ENCODE measurements at places on chromosomes 13 and 19.

DNA sequence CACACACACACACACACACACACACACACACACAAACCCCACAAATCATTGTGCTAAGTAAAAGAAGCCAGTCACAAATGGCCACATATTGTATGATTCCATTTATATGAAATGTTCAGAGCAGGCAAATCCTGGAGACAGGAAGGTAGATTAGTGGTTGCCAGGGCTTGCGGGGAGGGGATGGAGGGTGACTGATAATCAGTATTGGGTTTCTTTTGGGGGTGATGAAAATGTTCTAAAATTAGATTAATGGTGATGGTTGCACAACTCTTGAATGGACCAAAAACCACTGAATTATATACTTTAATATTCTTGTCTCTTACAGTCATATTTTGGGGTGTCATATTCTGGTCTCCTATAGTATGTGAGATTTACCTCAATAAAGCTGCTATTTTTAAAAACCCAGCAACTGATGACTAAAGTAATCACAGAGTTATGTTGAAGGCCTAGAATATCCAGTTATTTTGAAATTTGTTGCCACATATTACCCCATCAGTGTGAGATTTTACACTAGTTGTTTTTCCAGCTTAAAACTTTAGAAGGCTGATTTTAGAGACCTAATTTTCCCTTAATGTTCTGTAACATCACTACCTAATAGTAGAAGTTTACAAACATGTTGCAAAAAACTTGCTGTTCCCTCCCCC, 20.3 kb downstream of the FLT1 start:
- DNase-seq, result no peak

DNA sequence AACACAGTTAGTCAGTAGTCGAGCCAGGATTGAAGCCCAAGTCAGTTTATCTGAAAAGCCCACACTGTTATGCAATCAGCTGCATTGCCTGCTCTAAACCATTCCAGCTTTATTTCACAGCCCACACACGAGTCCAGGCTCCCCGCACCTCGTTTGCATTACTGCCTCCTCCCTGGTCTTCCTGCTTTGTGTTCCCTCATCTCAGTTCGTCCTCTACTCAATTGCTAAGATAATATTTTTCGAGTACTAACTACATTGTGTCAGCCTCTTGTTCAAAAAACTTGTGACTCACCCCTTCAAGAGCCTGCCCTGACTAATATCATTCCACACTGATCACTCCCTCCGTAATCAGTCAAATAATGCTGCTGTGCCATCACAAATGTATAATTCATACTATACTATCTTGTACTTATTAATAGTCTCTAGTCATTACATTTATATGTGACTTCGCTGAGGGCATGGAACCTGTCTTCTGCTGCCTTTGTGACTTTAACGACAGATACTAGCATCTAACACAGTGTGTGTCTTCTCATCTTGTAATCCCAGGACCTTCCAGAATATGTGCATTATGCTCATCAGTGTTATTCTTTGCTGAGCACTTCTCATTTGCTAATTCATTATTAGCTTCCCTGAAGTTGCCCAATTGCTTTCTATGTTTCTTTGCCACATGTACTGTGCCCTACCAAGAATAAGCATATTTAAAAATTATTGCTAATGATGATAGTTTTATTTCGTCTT, 26.2 kb upstream of the WDFY2 start:
- DNase-seq, result no peak

GRCh38 chr13:98144801-98145350, 2.0 kb downstream of the FARP1 start:
- peak; percentile 34 for DNase-seq

DNA sequence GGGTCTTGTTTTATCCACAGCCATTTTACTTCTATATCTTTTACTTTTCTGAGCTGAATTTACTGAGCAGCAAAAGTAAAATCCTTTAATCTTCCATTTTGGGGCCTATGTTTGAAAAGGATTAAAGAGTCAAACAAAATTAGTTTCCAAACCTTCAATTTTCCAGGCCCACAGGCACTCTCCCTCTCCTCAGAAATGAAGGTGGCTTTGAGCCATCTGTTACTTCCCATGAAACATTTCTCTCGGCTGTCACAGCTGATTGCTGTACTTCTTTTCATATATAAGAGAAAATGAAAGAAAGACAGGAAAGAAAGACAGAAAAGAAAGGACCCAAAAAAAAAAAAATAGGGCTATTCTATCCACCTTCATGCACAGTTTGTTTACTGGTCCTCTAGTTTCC, 194.9 kb downstream of the LACC1 start:
- no peak for DNase-seq

- DNase-seq, result no peak
These were observed 932 bp upstream of the TRAPPC2B start for GRCh38 chr19:57362419-57362818.

DNA sequence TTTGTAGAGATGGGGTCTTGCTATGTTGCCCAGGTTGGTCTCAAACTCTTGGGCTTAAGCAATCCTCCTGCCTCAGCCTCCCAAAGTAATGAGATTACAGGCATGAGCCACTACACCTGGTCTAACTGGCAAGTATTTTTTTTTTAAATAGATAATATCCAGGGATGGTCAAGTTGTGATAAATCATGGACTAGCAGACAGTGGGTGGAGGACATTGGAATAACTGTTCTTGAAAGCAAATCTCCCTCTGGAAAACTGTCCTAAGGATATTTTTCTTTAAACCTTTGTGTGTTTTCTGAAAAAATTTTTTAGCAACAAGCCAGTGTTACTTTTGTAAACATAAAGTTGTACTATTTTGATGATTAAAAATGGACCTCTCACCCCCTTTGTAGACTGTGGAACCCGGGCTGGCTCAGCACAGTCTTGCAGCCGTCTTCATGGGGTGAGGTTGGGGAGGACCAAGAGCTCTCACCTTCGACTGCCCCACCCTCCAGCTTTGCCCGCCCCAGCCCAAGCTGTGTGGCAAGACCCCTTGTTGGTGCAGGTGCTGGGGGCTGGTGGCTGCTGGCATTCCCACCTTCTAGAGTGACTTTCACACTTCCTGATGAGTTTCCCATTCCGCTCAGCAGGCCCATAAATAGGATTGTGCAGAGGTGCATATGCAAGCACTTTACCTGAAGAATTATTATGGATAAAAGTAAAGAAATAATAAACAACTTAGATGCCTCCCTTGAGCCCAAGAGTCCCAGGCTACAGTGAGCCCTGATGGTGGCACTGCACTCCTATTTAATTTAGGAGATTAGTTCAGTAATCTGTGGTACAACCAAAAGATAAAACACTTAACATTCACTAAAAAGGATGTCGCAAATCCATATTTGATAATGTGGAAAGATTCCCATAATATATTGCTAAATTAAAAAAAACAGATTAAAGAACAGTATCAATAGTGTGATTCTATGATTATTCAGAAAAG, 107.3 kb downstream of the GADD45B start:
- DNase-seq, result no peak

GRCh38 chr19:50977626-50978025, 6.1 kb downstream of the KLK7 start:
- DNase-seq, result no peak

GRCh38 chr13:112790735-112791641, 101.2 kb downstream of the ATP11A start:
- no peak for DNase-seq

GRCh38 chr19:30217461-30217860, 154.7 kb upstream of the ZNF536 start:
- DNase-seq, result no peak

DNA sequence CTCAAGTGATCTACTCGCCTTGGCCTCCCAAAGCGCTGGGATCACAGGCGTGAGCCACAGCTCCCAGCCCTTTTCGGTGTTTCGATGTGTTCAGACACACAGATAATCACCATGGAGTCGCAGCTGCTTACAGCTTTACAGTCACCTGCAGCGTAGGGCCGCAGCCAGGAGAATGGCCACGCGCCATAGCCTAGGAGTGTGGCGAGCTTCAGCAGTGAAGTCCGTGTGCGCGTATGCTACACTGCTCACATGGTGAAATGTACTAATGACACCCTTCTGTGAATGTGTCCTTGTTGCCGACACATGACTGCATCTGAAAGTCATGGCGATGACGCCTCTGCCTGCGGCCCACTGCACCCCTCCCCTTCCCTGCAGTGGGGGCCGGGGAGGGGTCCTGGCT, 23.6 kb downstream of the AP3D1 start:
- DNase-seq, result no peak

DNA sequence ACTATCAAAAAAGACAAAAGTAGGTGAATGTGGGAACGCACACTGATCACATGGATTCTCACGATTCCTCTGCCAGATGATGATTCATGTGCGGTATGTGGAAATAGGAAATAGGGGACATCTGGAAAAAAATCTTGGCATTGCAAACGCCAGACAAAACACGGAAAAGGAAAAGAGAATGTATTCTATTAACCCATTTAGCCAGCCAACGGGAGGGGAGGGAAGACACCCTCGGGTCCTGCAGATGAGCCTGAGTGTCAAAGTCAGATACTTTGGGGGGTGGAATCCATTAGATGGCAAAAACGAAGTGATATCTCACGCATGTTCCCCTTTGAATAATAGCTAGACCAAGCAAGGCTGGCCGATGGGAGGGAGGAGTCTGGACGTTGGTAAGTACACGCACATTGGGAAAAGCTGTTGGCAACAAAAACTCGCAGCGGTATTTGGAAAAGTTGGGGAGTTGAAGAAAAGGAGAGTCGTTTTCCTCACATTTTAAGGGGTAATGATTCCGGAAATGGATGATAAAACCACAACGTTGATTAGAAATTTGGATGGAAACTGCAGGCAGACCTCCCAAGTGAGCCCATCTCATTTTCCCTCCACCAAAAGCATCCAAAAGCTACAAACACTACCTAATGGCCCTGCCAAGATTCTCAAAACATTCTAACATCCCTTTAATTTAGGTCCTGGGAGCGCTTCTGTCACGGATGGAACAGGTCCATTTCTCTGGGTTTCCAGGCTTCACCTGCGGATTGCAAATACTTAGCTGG, 73.6 kb downstream of the COL4A1 start:
- DNase-seq, result no peak

GRCh38 chr19:55581145-55581822, 636 bp upstream of the ZNF579 start:
- peak; percentile 46 for DNase-seq

- DNase-seq, result no peak
These were observed 8.9 kb downstream of the ZNF805 start for GRCh38 chr19:57249329-57249728.

GRCh38 chr19:368630-369024, 24.0 kb upstream of the MIER2 start:
- no peak for DNase-seq

DNA sequence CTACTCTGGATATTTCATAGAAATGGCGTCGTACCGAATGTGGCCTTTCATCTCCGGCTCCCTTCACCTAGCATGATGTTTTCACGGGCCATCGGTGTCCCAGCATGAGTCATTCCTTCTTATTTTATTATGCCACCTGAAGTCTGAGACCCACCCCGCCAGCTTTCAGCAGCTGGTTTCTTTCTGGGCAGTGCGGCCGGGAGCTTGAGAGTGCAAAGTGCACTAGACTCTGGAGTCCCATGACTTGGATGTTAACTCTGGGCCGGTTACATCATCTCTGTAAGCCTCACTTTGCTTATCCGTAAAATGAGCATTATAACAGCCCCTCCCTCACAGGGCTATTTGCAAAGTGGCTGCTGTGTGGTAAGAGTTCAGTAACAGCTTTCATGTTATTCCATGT, 5.8 kb upstream of the KMT5C start:
- peak; percentile 89 for DNase-seq

- peak; percentile 85 for DNase-seq
These were observed 16.2 kb upstream of the AP1M2 start for GRCh38 chr19:10603084-10603872.

- DNase-seq, result no peak
These were observed 199.0 kb downstream of the KATNAL1 start for GRCh38 chr13:30108216-30108912.

DNA sequence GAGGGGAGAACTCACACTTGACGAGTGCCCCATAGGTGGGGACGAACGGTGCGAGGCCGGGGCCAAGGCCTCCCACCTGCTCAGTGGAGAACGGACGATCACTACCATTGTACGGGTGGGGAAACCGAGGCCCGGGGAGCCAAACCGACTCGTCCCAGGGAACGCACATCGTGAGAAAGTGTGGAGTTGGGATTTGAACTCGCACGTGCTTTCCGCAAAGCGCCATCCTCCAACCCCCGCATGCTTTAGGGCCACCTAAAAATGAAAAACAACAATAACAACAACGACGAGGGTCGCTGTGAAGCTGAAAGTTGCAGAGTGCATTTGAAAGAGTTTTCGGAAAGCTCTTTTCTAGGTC, 458 bp downstream of the ARHGEF1 start:
- no peak for DNase-seq

DNA sequence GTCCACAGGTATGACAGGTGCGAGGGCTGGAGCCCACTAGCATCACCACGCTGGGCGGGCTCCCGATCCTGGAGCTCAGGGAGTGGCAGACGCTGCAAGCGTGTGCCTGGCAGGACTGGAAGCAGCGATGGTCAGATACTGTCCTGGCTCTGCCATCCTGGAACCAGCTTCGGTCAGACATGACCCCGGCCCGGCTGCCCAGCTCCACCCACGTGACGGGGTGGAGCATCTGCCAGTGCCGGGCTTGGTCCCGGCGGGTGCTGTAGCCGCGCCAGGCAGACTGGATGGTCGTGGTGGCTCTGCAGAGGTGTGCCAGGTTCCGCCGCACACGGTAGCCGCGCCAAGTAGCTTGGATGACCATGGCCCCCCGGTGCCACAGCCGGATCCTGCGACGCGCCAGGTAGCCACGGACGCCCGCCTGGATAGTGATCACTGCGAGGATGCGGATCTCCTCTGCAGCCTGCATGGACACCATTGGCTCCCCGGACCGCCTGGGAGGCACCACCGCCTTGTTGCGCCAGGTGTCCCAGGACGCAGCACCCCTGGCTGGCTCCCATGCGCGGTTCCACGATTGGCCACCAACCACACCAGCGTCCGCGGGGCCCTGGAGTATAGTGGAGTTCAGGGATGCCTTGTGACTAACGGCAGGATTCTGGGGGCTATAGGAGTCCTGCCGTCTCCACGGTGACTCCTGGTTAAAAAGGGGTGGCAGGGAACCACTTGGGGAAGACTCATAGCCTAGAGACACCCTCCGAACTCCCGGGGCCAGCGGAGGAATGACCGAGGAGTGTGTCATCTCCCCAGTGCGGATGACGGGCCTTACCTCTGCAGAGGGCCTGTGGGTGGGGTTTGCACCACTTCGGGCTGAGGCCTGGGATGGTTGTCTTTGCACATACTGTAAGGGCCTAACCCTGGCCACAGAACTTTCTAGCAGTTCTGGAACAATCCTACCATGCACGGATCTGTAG, 16.5 kb downstream of the IQCN start:
- no peak for DNase-seq

All from mucosa of descending colon (tissue), 3 donors.